ENCODE measurements at places on chromosomes 2 and 18.

- no peak for DNase-seq
Measured at GRCh38 chr2:109243526-109244303, 114.7 kb downstream of the SH3RF3 start.

GRCh38 chr18:79935499-79935898 lies 16.0 kb downstream of the SLC66A2 start:
- no peak for DNase-seq

GRCh38 chr2:116141891-116142474 lies 1672.5 kb upstream of the DDX18 start:
- no peak for DNase-seq

DNA sequence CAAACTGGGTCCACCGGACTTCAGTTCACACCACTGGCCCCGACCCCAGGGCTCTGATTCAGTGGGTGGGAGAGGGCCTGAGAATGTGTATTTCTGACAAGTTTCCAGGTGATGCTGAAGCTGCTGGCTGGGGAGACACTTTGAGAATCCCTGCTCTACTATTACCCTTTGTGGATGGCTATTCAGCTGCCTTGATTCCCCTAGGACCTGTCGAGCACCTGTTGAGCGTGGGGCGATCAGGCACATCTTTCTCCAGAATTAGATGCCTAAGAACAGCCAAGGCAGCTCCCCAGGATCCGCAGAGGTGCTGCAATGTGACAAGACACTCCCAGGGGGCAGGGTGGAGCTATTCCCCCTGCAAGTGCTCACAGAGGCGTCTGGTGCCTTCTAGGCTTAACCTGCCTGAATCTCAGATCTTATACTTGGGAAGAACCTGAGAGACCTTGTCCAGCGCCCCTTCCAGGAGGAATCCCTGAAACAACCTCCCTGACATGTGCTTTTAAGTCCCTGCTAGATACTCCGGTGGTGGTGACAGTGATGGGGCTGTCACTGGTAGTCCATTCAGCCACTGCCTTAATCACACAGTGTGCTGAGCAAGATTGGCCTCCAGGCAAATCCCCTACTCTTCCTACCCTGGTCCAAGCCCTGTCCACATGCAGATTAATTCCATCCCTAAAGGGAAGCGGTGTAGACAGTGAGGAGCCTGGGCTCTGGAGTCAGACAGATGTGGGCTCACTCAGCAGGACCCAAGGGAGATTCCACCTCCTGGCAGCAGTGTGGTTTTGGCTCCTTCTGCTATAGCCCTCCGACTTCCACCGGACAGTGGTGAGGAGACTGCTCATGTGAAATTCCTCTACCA lies 43.4 kb upstream of the OTOF start:
- peak; percentile 64 for DNase-seq

GRCh38 chr2:38075507-38076151 lies at the start of gene CYP1B1:
CYP1B1 (minus strand) TSS chr2:38076151; CDS start chr2:38075388, 763 bp downstream.
- no peak for DNase-seq

GRCh38 chr2:149261692-149262091 lies 68.7 kb upstream of the LYPD6 start:
- peak; percentile 22 for DNase-seq

GRCh38 chr2:47075361-47076125 lies 79.6 kb downstream of the STPG4 start:
- no peak for DNase-seq

DNA sequence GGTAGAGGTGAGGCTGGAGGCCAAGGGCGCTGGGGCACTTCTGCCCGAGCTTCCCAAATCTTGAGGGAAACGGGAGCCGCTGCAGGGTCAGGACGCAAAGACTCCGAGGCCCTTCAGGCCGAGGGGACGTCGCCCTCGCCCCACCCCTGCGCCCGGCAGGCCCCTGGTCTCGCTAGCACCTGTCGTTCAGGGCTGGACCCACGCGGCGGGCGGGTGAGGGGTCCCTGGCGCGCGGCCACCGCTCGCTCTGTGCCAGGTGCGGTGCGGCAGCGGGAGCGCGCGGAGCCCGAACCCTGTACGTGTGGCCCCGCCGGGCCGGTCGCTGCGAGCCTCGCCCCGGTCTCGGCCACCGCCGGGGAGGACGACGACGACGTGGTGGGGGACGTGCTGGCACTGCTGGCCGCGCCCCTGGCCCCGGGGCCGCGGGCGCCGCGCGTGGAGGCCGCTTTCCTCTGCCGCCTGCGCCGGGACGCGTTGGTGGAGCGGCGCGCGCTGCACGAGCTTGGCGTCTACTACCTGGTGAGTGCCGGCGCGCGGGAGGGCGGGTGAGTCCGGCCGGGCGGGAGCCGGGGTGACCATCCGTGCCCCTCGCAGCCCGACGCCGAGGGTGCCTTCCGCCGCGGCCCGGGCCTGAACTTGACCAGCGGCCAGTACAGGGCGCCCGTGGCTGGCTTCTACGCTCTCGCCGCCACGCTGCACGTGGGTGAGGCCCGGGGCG lies 4.9 kb downstream of the ERFE start:
- peak; percentile 37 for DNase-seq

- peak; percentile 0 for DNase-seq
Measured at GRCh38 chr2:215280326-215280725, 31.5 kb upstream of the ATIC start.

- no peak for DNase-seq
Measured at GRCh38 chr2:59690849-59691248, 862.6 kb downstream of the BCL11A start.

GRCh38 chr2:57510704-57511103 lies 535.9 kb upstream of the VRK2 start:
- DNase-seq = no peak

DNA sequence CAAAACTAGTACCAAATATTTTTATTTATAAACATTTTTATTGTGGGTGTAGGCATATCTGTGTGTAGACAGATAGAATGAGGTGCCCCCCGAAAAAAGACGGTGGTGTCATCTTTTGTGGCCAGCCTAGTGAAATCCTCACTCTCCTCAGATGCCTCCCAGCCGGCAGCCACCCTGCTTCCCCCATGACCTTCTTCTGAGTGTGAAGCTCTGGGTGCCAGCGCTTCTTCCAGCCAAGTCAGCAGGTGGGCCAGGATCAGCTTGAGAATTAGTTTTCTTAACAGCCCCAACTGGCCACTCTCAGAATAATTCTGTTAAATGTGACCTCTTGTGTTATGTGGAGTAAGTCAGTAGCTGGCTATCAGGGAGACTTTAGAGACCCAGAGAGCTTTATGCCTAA lies 229.6 kb upstream of the FOSL2 start:
- DNase-seq = no peak

- DNase-seq = no peak
Measured at GRCh38 chr2:15115776-15116175, 445.4 kb downstream of the NBAS start.

DNA sequence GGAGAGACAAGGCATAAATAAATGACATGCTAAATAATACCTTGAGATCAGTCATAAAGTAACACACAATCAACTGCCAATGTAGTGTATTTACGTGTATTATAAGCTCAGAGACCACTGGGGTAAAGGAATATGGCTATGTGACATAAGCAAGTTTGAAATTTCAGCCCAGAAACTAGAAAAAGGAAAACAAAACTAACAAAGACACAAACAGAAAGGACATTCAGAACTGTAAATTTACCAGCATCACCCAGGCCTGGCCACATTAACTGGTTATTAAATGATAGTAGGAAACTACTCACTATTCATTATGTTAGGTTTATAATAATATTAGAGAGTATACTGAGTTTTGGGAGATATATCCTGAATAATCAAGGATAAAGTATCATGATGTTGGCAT lies 98.8 kb downstream of the METTL8 start:
- DNase-seq = no peak

DNA sequence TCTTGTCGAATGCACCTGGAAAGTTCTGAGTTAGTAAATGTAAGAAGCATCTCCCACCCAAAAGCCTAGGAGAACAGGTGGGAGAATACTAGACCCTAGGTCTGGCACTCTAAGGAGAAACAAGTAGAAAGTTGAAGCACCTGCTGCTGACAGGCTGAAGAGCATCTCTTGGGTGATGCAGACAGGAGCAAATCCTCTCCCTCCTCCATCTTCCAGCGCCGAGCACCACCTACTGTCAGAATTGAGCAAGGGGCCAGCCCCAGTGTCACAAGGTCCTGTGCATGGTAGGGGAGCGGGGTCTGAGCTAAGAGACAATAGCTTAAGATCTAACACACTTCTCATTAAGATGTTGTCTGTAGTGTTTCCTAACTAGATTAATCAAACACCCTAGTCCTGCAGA lies 52.9 kb downstream of the HK2 start:
- no peak for DNase-seq
